ENCODE measurements at places on chromosomes 5 and 9.

DNA sequence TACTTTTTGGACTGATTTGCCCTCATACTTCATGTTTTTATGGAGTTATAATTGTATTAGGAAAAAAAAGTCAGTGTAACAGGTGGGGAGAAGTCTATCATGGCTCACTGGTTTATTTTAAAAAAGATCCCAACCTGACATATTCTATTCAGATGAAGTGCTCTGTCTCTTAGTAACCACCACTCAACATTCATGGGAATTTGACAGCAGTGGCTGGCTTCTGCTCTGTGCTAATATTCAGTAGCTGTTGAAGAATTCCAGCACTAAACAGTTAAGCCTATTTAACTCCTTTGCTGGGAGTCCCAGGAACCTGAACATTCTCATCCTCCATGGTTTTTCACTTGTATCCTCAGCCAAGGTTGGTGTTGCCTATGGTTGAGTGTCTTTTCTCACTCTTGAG, 23.1 kb downstream of the CMYA5 start:
- DNase-seq = no peak

DNA sequence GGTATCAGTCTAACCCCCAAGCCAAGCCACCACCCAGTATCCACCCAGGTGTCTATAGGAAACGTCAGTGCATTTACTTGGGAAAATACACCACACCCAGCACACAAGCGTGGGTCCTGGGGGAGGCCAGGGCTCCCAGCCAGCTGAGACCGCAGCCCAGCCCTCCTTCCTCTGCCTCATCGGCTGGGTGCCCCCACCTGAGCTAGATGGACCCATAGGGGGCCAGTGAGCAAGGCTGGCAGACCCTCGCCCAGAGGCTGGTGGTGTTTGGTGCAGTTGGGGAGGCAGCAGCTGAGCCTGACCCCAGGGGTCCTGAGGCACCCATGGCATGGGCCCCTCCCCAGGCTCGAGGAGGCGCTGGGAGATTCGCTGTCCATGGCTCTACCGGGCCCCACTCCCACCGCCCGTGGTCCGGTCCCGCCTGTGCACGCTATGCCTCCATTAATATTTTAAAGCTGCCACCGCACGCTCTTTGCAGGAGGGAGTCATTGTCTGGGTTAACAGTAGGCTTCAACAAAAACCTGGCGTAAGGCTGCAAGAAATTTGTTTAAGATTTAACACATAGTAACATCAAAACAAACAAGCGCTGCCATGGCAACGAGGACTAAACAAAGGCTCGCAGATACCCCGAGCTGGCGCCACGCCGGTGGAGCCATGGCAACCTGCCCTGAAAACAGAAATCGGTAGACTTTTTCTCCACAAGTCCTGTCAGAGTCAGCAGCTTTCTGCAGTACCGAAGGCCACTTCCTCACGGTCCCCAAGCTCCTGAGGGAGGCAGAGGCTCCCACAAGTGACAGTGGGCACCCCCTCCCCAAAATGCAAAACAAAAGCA, 20.6 kb downstream of the TPPP start:
- DNase-seq = peak; percentile 87

GRCh38 chr5:97042996-97043395, 99.4 kb downstream of the LIX1 start:
- no peak for DNase-seq

DNA sequence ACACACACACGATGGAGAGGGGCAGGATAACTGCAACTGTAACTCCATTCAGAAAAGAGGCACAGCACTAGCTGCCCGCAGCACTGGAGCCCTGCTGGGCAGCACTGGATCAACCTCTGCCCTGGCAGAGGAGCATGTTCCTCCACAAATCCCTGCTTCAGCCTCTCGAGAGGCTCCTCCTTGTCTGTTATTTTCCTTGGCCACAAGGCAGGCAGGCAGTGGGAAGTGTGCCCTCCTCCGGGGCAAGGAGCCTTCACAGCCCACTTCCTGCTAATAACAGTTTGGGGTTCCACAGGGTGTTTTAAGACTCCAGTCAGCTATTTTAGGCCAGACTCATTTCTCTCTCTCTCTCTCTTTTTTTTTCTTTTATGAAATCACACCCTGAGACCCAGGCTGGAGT, 11.8 kb downstream of the FXN start:
- no peak for DNase-seq

DNA sequence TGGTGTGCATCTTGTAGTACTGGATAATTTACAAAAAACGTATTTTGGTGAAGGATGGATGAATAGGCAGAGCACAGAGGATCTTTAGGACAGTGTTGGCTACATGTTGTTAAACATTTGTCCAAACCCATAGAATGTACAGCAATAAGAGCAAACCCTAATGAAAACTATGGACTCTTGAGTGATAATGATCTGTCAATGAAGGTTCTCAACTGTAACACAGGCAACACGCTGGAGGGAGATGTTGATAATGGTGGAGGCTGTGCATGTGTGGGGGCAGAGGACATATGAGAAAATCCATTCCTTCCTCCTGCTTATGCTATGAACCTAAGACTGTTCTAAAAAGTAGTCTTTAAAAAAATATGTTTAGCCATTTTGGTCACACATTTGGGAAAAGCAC, 194.0 kb downstream of the FER start:
- no peak for DNase-seq

GRCh38 chr5:39080597-39081204, 6.5 kb upstream of the RICTOR start:
- DNase-seq = no peak

DNA sequence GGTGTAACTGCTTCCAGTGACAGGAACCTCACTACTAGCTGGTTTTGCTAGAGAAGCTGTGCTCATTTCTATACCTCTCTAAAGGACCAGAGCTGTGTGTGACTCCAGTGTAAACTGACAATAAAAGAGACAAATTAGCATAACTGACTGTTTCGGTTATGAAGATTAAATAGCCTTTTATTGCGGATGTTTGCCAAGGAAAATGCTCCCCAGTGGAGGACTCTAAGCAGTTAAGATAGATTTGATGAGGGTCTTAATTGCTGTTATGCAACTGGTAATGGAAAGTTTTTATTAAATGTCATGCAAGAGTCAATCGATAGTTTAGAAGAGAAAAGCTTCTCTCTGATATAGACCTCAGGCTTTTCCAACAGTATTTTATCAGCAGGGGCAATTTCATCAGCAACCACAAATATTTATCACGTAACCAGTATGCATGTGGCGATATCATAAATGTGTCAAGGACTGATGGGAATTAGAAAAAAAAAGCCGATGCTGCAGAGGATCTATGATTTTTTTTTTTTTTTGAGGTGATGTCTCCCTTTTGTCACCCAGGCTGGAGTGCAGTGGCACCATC, 275.2 kb upstream of the DMAC1 start:
- no peak for DNase-seq

DNA sequence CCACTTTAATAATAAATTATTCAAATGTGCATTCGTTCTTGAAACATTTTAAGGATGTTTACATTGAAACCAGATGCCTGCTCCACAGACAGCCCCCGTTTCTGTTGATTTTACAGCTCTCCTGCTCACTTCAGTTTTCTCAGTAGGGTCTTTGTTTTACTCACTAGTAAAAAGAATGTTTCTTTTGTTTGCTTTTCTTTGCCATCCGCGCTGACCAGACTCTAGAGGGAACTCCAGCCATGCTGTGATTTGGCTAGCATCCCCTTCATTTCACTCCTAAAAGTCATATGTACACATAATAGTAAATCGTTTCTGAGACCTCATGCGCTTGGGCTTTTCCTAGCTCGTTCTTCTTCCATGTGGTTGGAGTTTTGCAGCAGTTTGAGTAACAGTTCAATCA, 28.7 kb upstream of the PALM2AKAP2 start:
- no peak for DNase-seq

GRCh38 chr5:109805472-109805871, 115.7 kb downstream of the MAN2A1 start:
- no peak for DNase-seq

DNA sequence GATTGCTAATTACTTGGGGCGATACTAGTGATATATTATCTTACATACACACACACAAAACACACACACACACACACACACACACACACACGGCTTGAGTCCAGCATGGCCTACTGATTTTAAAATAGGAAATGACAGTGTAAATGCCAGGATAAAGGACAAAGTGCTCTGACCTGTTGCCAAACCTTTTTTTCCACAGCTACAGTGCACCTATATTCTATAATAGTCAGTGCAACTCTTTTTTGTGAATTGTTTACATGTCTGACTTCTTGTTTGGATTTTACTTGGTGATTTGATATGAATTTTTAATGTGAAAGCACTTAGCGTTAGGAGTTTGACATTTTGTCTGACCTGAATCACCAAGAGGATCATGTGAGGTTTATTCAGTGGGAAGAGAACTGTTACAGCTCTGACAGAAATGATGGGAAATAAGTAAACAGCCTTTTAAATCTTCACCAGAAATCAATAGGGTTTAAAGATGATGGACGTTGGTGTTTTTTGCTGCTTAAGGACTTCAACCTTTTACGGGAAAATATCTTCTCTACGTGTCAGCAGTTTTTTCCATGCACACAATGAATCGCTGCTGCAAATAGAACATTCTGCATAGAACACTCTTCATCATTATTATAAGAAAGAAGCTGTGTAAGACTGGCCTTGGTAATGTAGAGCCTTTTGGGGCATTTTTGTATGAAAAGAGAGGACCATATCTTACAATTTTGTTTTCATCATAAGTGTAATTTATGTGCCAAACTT, 218.5 kb downstream of the RANBP17 start:
- no peak for DNase-seq

DNA sequence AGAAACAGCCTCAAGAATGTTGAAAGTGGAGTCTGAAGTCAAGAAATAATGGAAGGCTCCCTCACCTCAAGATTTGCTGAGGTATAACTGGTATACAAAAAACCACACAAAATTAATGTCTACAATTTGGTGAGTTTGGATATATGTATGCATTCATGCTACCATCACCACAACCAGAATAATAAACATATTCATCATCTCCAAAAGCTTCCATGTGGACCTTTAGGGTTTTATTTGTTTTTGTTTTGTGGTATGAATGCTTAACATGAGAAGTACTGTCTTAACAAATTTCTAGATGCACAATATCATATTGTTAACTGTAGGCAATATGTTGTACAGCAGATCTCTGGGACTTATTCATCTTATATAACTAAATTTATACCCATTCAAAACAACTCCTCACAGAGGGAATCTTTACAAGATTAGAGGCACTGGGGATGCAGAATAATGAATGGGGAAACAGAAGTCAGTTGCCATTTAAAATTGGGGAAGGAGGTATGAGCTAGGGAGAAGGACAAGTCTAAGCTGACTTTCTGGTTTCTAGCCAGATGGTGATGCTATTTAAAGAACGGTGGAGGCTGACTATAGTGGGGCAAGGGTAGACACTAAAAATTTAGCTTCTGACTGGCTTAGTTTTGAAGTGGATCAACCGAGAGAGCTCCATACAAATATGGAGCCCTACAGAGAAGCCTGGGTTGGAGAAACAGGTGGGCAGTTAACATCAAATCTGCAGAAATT, 213.9 kb downstream of the BNC2 start:
- DNase-seq = peak; percentile 27

DNA sequence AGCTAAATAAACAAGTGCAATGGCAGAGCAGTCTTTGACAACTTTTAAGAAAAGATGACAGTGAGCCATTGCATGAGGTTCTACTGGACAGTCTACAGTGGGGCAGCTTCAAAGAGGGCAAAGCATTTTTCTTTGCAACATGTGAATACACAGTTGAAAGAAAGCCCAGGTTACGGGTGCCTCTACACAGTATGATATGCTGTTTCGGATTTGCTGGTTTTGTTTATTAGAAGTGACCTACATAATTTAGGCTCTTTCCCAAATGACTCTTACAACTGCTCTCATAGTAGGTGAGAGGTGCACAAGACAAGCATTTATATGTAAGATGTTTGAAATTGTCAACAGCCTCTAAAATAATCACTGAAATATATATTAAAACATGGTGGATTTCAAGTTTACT, 62.4 kb downstream of the MEF2C start:
- DNase-seq = no peak

DNA sequence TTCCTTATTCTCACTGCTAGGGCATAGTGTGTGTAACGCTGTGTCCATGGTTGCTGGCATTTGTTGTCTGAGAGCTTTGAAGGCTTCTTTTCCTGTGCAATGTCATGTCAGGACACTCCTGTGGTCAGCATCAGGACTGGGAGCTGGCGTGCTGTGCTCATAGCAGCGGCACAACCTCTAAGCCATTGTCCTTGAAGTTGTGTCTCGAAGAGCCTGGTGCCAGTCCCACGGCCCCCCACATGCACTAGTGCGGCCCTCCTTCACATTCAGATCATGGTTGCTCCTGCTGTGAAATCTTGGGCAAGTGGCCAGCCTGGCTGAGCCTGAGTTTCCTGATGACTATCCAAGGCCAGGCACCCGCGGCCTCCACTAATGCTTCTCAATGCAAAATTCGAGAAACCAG, 32.4 kb downstream of the PDZD2 start:
- no peak for DNase-seq

- DNase-seq = no peak
Measured at GRCh38 chr5:5373351-5373989, 49.0 kb upstream of the ICE1 start.

GRCh38 chr5:168881427-168882149, 302.4 kb upstream of the PANK3 start:
- DNase-seq = no peak

GRCh38 chr9:111482694-111483438, 1.3 kb downstream of the ECPAS start:
- no peak for DNase-seq

- no peak for DNase-seq
Measured at GRCh38 chr5:54037205-54037604, 273.2 kb downstream of the ARL15 start.

All from NCI-H1694 (cell line).